ENCODE measurements at places on chromosomes 7 and 10. TPM values are rescaled to one million over a fixed set of nuclear protein-coding genes. Genes with fewer than 3 reads are reported as not detected.

Gene PON2
- 66.6 TPM for total RNA-seq

Gene FFAR4
- not detected for total RNA-seq

GRCh38 chr10:120221873-120222485 lies 235.0 kb upstream of the PLPP4 start:
- no peaks in the 10 kb centered on the region for H3K4me1 ChIP-seq
- peak; percentile 74 for DNase-seq
- H3K4me3 ChIP-seq, result no peak overlapping the region

DNA sequence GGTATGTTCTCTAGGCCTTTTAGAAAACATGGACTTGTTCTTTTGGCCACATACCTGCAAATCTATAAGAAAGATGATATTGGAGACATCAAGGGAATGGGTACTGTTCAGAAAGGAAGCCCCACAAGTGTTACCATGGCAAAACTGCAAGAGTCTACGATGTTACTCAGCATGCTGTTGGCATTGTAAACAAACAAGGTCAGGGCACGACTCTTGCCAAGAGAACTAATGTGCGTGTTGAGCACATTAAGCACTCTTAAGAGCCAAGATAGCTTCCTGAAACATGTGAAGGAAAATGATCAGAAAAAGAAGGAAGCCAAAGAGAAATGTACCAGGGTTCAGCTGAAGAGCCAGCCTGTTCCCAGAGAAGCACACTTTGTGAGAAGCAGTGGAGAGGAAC lies 37.1 kb downstream of the SDK1 start:
- no peak overlapping the region for H3K27ac ChIP-seq
- no peak for DNase-seq
- no peaks in the 10 kb centered on the region for H3K27me3 ChIP-seq
- no peak overlapping the region for H3K4me3 ChIP-seq

DNA sequence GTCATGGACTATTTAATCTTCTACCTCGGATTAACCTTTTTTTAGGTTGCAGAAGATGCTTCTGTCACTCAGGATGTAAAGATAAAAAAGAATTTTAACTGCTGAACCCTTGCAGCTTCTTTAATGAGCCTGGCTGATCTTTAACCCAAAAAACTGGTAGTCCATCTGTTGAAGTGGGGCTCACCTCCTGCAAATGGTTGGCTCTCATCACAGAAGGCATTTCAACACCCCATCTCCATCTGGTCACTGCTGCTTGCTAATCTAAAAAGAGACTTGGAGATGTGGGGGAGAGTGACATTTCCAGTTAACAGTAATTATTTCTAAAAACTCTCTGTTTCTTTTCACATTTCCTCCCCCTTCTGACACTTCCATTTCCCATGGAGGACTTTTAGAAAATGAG lies 208.6 kb downstream of the LHFPL3 start:
- H3K27me3 ChIP-seq, result peaks cover 3% of the 10 kb centered on the region
- H3K4me3 ChIP-seq, result no peak overlapping the region
- no peaks in the 10 kb centered on the region for H3K36me3 ChIP-seq
- no peak for DNase-seq
- H3K27ac ChIP-seq, result no peak overlapping the region
- no peaks in the 10 kb centered on the region for H3K4me1 ChIP-seq

GRCh38 chr7:20343941-20344340 lies 13.2 kb downstream of the ITGB8 start:
- H3K4me3 ChIP-seq, result no peak overlapping the region
- H3K27me3 ChIP-seq, result no peaks in the 10 kb centered on the region
- no peak overlapping the region for H3K27ac ChIP-seq
- DNase-seq, result no peak
- no peaks in the 10 kb centered on the region for H3K4me1 ChIP-seq
- H3K36me3 ChIP-seq, result no peaks in the 10 kb centered on the region

- H3K4me1 ChIP-seq, result no peaks in the 10 kb centered on the region
- H3K27me3 ChIP-seq, result no peaks in the 10 kb centered on the region
- no peak for DNase-seq
- H3K36me3 ChIP-seq, result no peaks in the 10 kb centered on the region
Observed at GRCh38 chr7:119228482-119228881, 1004.0 kb downstream of the ANKRD7 start.

GRCh38 chr10:4263601-4263921 lies 478.6 kb upstream of the KLF6 start:
- H3K4me3 ChIP-seq, result no peak overlapping the region
- DNase-seq, result no peak
- no peaks in the 10 kb centered on the region for H3K36me3 ChIP-seq
- no peaks in the 10 kb centered on the region for H3K4me1 ChIP-seq
- no peak overlapping the region for H3K27ac ChIP-seq
- no peaks in the 10 kb centered on the region for H3K27me3 ChIP-seq

Gene RPEL1
- total RNA-seq, result not detected

Gene RAB11FIP2
- total RNA-seq, result 18.5 TPM

DNA sequence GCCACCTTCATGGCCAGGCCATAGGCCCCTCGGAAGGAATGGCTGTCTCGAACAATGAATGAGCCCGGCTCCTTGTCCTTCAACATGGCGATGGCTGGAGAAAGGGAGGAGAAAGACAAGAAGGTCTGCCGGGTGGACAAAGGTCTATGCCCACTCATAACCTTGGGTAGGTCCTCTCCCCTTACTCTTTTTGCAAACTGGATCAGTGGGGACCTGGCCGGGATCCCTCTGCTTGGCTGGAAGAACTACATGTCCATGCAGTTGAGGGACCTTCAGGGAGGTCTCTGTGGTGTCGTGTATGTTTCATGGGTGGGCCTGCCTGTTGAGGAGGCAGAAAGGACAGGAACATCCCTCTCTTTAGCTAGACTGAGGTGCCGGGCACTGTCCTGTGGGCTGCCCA lies 284.8 kb downstream of the TNS3 start:
- no peak overlapping the region for H3K27ac ChIP-seq
- peaks cover 5% of the 10 kb centered on the region for H3K27me3 ChIP-seq
- no peaks in the 10 kb centered on the region for H3K36me3 ChIP-seq
- no peak for DNase-seq
- H3K4me3 ChIP-seq, result no peak overlapping the region

DNA sequence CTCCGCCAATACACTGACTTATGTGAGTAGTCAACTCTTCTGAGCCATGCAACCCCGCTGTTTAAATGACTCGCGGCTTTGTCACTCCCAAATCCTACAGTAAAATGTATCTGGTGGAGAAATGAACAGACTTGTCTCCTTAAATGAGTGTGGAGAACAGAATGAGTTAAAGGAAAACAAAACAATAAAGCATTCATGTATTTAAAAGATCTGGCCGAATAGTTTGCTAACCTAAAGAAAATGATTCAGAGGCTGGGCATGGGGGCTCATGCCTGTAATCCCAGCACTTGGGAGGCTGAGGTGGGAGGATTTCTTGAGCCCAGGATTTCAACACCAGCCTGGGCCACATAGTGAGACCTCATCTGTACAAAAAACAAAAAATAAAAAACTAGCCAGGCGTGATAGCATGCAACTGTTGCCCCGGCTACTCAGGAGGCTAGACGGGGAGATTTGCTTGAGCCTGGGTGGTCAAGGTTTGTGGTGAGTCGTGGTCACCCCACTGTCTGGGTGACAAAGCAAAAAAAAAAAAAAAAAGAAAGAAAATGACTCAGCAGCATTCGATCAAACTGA lies 86.5 kb upstream of the PFKP start:
- DNase-seq, result peak; percentile 38
- peaks cover 2% of the 10 kb centered on the region for H3K27me3 ChIP-seq
- H3K27ac ChIP-seq, result no peak overlapping the region
- H3K4me3 ChIP-seq, result no peak overlapping the region
- H3K4me1 ChIP-seq, result no peaks in the 10 kb centered on the region

- peaks cover 4% of the 10 kb centered on the region for H3K36me3 ChIP-seq
- H3K4me1 ChIP-seq, result no peaks in the 10 kb centered on the region
- no peak for DNase-seq
- H3K4me3 ChIP-seq, result no peak overlapping the region
- no peaks in the 10 kb centered on the region for H3K27me3 ChIP-seq
Observed at GRCh38 chr7:101915000-101915399, 97.6 kb downstream of the CUX1 start.

DNA sequence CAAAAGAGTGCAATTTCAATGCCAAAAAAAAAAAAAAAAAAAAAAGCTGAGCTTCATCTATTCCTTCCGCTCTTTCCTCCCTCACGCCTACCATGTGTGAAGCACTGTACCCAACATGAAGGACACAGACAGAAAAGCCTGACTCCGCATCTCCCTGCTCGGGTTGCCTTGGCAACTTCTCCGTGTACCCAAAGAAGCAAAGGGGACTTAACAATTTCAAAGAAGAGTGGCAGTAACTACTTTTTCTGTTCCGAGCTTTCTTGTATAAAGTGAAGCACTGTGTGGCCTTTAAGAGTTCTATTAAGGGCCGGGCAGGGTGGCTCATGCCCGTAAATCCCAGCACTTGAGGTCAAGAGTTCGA lies 177.7 kb downstream of the PRKCQ start:
- no peak overlapping the region for H3K4me3 ChIP-seq
- H3K27me3 ChIP-seq, result peaks cover 20% of the 10 kb centered on the region
- H3K27ac ChIP-seq, result no peak overlapping the region
- H3K36me3 ChIP-seq, result no peaks in the 10 kb centered on the region

Gene LIPK
- total RNA-seq, result not detected

Gene PON1
- total RNA-seq, result not detected

Gene LEP
- not detected for total RNA-seq

DNA sequence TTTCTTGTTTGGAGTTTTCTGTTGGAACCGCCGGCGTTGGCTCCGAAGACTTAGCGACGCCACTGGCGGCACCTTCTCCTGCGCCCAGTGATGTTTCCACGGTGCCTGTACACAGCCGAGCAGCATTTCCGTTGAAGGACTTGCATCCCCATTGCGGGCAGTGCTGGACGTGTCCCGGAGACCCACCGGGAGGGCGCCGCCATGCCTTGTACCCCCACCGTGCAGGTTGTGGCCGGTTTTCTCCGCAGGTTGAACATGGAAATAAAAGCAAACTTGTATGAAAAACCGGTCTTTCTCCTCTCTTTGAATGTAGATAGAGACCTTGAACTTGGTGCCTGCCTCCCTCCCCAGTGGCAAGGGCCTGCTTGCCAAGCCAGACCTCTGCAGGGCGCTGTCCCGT lies 22.9 kb upstream of the CHST12 start:
- no peaks in the 10 kb centered on the region for H3K27me3 ChIP-seq
- H3K4me1 ChIP-seq, result no peaks in the 10 kb centered on the region
- DNase-seq, result no peak
- H3K4me3 ChIP-seq, result no peak overlapping the region
- H3K27ac ChIP-seq, result no peak overlapping the region

DNA sequence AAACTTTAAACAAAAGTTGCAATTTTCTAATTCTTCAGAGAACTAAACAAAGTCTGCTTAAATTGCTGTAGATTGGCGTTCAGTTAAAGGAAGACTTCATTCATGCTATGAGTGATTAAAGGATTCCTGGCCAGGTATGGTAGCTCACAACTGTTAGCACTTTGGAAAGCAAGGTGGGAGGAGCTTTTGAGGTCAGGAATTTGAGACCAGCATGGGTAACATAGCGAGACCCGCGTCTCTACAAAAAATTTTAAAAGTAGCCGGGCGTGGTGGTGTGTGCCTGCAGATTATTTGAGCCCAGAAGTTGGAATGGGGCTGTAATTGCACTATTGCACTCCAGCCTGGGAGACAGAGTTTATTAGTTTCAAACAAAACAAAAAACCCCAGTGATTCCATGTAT lies 13.5 kb upstream of the SCRN1 start:
- no peak for DNase-seq
- no peak overlapping the region for H3K4me3 ChIP-seq
- no peaks in the 10 kb centered on the region for H3K27me3 ChIP-seq
- no peaks in the 10 kb centered on the region for H3K36me3 ChIP-seq
- H3K4me1 ChIP-seq, result peaks cover 12% of the 10 kb centered on the region
- H3K27ac ChIP-seq, result no peak overlapping the region

Gene AKR1C1
- total RNA-seq, result 9.8 TPM

DNA sequence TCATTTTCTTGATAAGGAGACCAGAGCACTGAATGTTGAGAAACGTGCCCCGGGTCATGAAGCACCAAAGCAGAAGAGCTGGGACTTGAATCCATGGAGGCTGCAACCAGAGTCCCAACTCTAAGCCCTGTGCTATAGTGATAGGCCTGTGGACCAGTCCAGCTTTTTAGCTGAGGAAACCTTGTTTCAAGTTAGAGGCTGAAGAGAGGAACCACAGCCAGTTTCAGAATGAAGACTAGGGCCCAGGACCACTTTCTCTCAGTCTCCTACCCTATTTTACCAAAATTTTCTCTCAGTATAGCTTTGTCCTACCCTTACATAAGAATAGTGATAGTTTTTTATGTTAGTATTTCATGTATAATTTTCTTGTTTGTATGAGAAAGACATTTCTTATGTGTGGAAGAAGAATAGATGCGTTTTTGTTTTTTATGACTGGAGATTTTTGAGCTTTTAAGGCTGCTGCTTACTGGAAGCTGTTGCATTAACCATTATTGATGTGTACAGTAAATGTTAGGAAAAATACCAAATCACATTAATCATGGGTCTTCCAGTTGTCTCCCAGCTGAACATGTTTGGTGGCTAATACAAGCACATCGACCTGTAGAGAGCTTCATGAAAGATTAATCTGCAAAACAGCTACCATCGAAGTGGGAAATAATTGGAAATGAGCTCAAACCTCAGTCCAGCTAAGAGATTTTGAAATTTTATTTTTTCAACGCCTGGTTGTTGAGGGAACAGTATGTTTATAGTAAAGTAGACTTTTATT lies 45.0 kb upstream of the CSTF2T start:
- no peaks in the 10 kb centered on the region for H3K36me3 ChIP-seq
- DNase-seq, result no peak
- no peak overlapping the region for H3K4me3 ChIP-seq
- no peaks in the 10 kb centered on the region for H3K4me1 ChIP-seq
- H3K27ac ChIP-seq, result no peak overlapping the region

GRCh38 chr10:4719036-4719435 lies 107.0 kb upstream of the AKR1E2 start:
- peaks cover 8% of the 10 kb centered on the region for H3K4me1 ChIP-seq
- no peak overlapping the region for H3K4me3 ChIP-seq
- no peaks in the 10 kb centered on the region for H3K27me3 ChIP-seq
- H3K36me3 ChIP-seq, result no peaks in the 10 kb centered on the region

DNA sequence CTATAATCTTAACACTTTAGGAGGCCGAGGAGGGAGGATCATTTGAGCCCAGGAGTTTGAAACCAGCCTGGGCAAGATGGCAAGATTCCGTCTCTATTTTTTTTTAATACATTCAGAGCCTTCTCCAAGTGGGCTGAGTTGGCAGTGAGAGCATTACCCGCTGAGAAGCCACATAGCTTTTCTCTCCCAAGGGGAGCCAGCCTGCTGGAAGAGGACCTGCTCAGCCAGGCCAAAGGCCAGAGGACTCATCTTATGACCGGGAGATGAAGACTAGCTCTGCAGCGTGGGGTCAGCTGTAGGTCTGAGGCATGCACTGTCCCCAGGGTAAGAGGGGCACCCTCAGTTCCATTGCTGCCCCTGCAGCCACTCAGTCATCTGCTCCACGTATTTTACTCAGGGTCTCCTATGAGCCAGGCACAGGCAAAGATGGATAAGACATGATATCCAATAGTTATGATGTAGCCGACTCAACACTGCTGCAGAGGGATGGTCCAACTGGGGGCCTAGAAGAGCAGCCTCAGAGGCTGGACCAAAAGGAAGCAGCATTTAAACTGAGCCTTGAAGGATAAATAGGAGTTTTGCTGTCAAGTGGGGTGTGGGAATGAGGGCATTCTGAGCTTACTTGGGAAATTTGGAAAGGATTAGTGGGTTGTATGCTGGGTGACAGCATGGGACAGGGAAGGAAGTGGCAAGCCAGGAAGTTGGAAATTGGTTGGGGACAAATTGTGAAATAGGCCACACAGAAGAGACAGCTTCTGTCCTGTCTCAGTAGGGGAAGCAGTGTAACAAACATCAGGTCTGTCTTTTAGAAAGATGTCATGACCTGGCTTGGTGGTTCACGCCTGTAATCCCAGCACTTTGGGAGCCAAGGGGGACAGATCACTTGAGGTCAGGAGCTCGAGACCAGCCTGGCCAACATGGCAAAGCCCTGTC lies 1.6 kb upstream of the MARVELD1 start:
- no peak overlapping the region for H3K4me3 ChIP-seq
- H3K27me3 ChIP-seq, result no peaks in the 10 kb centered on the region
- no peak overlapping the region for H3K27ac ChIP-seq
- H3K36me3 ChIP-seq, result peaks cover 6% of the 10 kb centered on the region
